ENCODE measurements at places on chromosomes 11 and 22.

- DNase-seq = no peak
These were observed 9.0 kb downstream of the NAT10 start for GRCh38 chr11:34114471-34114870.

GRCh38 chr11:21534288-21534687 is 658.6 kb upstream of the ANO5 start:
- DNase-seq = no peak

- DNase-seq = no peak
These were observed 1.9 kb downstream of the FEN1 start for GRCh38 chr11:61794579-61794978.

GRCh38 chr11:111823131-111823530 is 48.2 kb downstream of the ALG9 start:
- no peak for DNase-seq

- no peak for DNase-seq
These were observed 687.2 kb downstream of the OPCML start for GRCh38 chr11:132844956-132845696.

DNA sequence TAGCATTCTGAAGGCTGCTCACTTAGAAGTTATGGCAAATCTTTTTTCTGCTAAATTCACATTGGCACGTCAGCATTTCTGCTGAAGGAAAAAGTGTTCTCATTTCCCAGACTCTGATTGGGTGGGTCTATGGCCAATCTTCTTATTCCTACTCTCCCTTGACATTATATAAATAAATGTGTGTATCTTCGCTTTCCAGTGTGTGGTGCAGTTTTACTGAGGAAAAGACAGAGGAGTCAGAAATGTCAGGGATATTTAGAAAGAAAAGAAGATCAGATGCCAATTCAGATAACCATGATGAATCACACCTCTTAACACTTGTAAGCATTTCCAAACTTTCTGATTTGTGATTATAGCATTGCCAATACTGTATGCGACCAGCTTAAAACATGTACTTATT is 3.2 kb upstream of the BDNF start:
- no peak for DNase-seq

GRCh38 chr11:62726156-62726914 is 922 bp downstream of the HNRNPUL2 start:
- no peak for DNase-seq

GRCh38 chr22:30425616-30426387 is at the start of gene MTFP1:
Gene MTFP1, plus strand, starts transcription at chr22:30425768. Its CDS starts 112 bp downstream, at chr22:30425880.
- DNase-seq = peak; percentile 43

DNA sequence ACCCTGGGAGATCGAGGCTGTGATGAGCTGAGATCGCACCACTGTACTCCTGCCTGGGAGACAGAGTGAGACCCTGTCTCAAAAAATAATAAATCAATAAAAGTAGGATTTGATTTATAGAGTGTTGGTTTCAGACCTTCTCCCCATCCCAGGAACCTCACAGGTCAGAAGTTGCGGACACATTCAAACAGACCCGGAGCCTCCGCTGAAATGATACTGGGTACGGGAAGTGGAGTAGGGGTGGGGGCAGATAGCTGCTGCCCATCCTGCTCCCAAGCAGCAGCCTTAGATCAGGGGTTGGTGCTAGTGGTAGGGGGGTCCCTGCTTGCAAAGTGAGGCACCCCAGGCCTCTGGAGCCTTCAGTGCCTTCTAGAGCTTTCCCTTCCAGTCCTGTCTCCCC is 7.8 kb downstream of the PRDM11 start:
- DNase-seq = no peak

- DNase-seq = no peak
These were observed 123.8 kb downstream of the DDX10 start for GRCh38 chr11:108788565-108789199.

GRCh38 chr11:33942954-33943353 is 51.1 kb upstream of the LMO2 start:
- no peak for DNase-seq

DNA sequence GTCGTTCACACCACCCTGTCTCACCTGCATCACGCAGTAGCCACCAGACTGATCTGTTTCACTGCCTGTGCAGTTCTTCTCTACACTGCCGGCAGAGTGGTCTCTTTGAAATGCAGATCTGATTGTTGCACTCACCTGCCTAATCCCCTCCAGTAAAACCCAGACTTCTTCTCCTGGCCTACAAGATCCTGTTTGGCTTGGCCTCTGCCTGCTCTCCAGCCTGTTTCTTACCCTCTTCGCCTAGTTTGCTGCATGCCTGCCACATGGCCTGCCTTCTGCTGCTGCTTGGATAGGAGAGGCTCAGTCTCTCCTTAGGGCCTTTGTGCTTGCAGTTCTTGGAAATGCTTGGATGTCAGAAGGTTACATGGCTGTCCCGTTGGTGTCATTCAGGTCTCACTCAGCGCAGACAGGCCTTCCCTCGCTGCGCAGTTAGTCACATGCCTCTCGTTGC is 42.0 kb downstream of the PACS1 start:
- no peak for DNase-seq

GRCh38 chr11:125402435-125402834 is 93.6 kb downstream of the FEZ1 start:
- DNase-seq = no peak

GRCh38 chr11:74142624-74143023 is 28.2 kb downstream of the C2CD3 start:
- DNase-seq = no peak

GRCh38 chr11:26087120-26087935 is 244.6 kb upstream of the ANO3 start:
- DNase-seq = no peak

GRCh38 chr11:121321614-121322243 is 29.2 kb downstream of the SC5D start:
- DNase-seq = no peak

DNA sequence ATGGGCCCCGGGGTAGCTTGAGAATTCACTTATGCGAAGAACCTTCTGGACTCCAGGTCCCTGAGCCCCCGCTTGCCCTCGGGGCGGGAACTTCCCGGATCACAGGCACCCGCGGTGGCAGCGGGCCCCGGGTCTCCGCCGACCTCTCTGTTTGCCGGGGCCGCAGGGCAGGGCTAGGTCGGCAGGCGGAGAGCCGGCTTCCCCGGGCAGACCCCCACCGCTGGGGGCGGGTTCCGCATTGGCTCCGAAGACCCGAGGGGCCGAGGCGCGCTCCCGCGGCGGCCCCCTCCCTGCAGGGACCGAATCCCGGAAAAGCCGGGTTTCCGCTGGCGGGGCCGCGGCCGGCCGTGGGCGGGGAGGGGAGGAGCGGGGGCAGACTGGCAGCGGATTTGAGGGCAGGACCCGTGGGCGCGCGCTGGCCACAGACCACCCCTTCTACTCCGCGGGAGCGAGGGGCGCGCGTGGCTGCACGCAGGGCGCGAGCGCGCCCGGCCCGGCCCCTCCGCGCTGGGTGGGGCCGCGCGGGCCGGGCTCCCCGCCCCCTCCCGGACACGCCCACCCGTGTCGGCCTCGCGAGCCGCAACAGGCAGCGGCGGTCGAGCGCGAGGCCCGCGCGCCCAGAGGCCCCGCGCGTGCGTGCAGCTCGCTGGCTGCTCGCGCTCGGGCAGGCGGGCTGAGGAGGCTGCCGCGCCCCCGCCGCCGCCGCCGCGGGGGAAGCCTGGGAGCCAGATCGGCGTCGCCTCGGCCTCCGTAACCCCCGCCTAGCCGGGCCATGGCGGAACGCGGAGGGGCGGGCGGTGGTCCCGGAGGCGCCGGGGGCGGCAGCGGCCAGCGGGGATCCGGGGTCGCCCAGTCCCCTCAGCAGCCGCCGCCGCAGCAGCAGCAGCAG is at the start of gene PACS1:
TSS of gene PACS1 (plus strand) at position 558 of the 889 bp plus-strand sequence. CDS start at position 773, 215 bp downstream.
- peak; percentile 78 for DNase-seq

- DNase-seq = peak; percentile 94
These were observed 108.2 kb upstream of the CD44 start for GRCh38 chr11:35030716-35031213.

DNA sequence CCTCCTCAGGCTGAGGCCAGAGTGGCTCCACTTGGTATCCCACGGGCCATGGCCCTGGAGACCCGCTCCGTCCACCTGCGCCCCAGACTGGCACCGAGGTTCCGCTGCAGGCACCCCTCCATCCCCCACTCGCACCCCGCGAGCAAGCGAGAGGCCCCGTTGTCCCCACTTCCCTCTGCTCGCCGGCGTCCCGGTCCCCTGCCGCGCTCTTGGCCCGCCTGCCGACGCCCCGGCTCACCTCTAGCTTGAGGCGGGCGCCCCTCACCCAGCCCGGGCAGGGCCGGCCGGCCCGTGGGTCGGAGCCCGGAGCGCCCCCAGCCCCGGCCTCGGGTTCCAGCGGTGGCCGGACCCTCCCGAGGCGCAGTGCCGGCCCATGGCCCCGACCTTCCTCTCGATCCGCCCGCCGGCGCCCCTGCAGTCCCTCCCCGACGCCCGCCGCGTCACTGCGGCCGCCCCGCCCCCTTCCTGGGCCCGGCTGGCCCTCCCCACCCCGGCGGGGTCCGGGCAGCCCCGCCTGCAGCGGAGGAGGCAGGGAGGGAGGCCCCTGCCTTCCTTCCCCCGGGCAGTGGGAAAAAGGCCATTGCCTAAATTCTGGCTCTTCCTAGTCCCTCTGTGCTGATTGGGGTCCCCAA is at the start of gene PITPNM1:
TSS of gene PITPNM1 (minus strand) at position 414 of the 632 bp plus-strand sequence. CDS start 1,183 bp downstream, outside the sequence.
- DNase-seq = peak; percentile 58

DNA sequence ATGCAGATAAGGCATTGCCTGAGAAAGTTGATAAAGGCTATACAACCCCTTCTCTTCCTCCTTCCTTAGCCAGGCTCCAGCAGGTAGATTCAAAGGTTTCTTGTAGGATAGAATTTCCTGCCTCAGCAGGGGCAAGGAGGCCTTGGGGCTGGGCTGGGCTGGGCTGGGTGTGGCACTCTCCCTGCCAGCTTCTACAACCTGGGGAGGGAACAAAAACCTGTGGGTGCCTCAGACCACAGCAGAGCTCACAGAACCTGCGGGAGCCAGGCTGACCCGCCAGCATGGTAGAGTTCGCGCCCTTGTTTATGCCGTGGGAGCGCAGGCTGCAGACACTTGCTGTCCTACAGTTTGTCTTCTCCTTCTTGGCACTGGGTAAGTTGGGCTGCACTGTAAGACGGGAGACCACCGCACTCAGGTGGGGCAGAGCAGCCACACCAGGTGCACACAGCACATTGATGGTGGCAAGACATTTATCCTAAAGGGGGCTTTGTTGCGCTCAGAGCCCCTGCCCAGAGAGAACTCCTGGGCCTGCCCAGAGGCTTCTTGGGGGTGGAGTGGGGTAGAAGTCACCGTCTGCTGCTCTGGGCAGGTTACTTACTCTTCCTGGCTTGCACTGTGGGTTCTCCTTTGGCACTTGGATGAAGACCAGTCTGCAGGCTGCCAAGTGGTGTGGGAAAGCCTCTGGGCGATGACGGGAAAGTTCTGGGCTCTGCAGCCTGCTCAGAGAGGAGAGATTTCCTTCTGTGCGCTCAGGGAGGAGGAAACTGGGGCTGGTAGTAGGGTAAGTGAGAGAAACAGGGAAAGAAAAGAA is at the start of gene MOGAT2:
TSS of gene MOGAT2 (plus strand) at position 231 of the 811 bp plus-strand sequence. CDS start at position 282, 51 bp downstream.
- no peak for DNase-seq

DNA sequence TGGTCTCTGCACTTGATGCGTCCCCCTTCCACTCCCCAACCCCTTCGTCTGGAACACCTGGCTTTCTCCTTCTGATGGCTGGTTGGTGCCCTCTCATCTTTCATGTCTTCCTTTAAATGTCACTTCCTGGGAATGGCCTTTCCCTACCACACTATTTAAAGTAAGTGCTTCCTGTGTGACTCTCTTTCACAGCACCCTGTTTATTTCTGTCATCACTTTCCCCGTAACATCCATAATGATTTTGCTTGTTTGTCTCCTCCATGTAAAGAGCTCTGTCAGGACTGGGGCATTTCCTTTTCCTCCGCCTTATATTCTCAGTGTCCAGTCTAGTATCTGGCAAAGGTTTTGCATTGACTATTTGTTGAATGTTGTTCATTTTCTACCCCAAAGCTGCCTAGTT is 143.0 kb downstream of the DBX1 start:
- no peak for DNase-seq
